ENCODE measurements at places on chromosomes 3 and 15.

- peak; percentile 46 for DNase-seq
These were observed 62.2 kb upstream of the MCF2L2 start for GRCh38 chr3:183490653-183491052.

GRCh38 chr15:52652286-52652685 lies 26.9 kb downstream of the ATOSA start:
- DNase-seq, result no peak

- peak; percentile 28 for DNase-seq
These were observed 181.3 kb downstream of the SNRPN start for GRCh38 chr15:25136119-25136518.

DNA sequence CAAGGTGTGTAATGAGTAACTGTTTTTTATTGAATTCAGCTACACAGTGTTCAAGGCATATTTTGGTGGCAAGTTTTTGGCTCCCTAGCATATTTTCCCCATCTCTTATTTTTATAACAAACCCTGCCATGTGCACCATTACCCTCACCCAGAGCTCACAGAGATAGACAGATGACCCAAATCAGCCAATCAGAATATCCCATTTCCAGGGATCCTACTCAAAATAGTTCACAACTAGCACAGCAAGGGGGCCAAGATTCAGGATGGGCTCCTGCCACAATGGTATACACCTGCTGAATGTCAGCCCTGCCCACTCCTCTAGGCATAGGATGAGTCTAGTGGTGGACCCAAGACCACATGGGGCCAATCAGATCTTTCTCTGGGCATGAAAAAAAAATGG lies 78.8 kb upstream of the SETMAR start:
- no peak for DNase-seq

DNA sequence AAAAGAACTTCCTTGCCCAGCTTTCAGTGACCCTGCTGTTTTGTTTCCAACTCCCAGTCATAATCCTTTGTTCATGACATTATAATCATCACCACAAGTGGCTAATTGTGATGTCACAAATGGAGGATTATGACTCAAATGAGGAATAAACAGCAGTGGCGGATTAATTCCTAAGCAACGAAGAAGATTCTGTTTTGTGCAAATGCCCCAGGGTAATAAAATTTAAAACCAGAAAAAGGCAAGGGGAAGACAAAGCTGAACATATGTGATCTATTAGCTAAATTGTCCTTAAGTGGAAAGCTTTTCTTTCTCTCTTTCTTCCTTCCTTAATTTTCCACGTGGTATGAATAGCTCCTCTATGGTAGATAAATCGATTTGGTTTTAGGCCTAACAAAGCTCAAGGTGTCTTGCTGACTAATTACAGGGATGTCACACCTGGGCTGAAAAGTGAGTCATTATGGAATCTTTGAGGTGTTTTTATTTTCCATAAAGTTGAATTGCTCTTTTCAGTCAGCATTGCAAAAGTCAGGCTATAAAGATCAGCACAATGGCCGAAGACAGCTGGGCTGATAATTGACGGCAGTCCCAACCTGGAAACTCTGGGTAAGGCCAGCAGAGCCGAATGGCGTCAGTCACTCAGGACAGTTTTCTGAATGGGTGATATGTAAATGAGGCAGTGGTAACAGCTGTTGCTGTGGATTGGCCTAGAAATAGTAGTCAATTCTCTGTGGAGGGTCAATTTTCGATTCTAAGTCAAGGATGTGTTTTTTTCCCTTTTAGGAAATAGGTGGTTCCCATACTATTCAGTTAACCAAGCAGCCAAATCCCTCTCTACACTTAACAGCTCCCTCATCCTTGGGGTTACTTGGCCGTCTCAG lies 121.5 kb downstream of the PTPRG start:
- DNase-seq, result peak; percentile 23

DNA sequence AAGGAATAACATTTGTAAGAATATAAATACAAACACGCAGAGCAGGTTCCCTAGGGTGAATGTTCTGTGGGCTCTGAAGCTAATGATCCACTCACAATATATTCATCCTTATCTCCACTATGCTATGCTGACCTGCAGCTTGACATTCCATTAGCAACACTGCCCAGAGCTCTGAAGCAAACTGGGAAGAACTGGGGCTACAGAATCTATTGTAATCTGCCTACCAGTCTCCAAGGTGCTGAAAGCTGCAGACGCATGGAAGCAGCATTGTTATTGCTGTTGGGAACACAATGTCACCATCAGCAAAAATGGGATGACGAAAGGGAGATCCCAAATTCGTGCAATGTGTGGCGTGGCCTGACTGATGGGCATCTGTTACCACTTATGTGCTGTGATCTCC lies 316.7 kb upstream of the RORA start:
- no peak for DNase-seq

- no peak for DNase-seq
These were observed 51.5 kb upstream of the CSTA start for GRCh38 chr3:122273498-122273897.

GRCh38 chr15:40927873-40928806 lies 1.0 kb upstream of the DLL4 start:
- no peak for DNase-seq

- no peak for DNase-seq
These were observed 9.2 kb upstream of the HHLA2 start for GRCh38 chr3:108287146-108287545.

GRCh38 chr3:72015463-72015862 lies 230.5 kb upstream of the PROK2 start:
- no peak for DNase-seq

- no peak for DNase-seq
These were observed 202.5 kb upstream of the HES1 start for GRCh38 chr3:193933451-193933850.

DNA sequence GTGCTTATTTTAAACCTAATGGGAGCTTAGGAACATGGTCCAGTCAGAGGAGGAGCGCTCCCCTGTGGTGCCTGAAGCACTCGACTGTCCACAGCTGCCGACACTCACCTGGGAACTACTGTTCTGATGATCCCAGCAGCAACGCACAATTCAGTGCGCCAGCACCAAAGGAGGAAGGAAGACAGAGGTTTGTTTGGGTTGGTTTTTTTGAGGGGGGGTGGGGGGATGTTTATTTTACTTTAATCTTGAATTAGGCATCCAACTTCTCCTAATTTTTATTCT lies 48.8 kb upstream of the VGLL4 start:
- DNase-seq, result no peak

- DNase-seq, result peak; percentile 93
These were observed 6.4 kb upstream of the STRA6 start for GRCh38 chr15:74208901-74209559.

DNA sequence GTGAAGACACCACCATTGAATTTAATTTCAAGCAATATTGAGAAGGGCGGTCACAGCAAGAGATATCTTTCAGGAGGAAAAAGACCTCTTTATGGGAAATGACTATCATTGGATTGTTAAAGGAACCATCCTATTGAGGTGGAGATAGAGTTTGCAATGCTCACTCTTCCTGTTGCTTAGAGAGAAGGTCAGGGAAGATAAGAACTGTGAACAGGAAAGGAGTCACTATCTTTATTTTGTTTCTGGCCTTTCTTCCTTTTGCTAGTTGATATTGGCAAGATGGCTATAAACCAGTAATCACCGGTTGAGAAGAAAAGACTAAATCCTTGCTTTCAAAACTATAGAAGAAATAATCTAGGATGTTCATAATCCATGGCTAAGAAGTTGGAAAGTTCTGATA lies 112.1 kb upstream of the TMEM108 start:
- no peak for DNase-seq

- peak; percentile 28 for DNase-seq
These were observed 84.1 kb downstream of the AGBL1 start for GRCh38 chr15:86163816-86164215.

- peak; percentile 72 for DNase-seq
These were observed 311.6 kb downstream of the CNTN6 start for GRCh38 chr3:1404270-1404962.

DNA sequence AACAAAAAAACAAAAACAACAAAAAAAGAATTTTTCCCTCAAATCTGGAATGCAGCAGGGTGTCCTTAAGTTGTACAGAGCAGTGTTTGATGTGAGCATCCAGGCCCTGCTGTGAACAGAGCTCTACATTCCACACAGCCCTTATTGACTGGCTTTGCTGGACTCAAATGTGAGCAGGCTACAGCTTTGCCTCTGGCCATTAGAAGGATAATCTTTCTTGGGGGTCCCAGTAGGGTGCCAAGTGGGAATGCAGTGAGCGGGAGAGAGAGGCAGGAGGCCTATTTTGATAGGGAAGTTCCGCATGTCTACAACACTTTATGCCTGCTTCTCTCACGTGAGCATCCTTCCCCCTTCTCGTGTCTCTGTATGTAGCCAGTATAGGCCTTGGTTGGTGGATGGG lies 34.4 kb upstream of the TPRG1 start:
- no peak for DNase-seq

DNA sequence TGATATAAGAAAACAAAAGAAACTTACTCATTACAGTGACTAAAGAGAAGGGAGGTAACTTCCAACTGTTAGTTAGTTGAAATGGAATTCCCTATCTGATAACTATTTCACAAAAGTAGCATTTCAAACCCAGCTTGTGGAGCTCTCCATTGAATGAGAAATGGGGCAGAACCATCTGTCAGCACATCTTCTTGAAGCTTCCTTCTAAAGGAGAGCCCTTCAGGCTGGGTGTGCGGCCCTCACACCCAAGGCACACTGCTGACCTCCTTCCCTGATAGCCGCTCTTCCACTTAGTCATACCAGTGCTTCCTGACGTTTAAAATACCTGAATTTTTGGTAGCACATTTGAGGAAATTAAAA lies 28.1 kb upstream of the VEPH1 start:
- peak; percentile 75 for DNase-seq

DNA sequence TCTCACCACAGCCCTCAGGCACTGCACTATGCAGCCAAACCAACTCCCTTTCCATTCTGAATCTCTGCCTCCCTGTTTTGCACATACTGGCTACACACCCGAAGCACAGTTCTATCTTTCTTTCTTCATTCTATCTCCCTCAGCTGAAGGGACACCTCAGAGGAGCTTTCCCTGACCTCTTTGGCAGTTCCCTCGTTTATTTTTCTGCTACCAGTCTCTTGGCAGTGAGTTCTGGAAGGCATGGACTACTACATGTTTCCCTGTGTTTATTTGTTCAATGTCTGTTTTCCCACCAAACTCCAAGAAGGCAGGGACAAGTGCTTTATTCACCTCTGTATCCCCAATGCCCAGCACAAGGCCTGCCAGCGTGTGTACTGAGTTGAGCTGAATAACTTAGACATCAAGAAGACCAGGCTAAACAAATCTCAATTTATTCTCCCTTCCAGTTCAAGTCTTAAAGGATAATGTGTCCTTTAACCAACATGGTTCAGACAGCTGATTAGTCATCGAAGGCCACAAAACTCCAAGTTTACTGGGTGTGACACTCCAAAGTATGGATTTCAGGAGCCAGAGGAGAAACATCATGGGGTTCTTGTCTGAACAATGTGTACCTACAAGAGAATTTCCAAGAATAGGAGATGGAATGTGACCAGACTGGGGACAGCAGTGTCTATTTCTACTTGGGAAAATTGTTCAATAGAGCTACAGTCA lies 260.1 kb upstream of the CTNNB1 start:
- DNase-seq, result peak; percentile 4

- DNase-seq, result no peak
These were observed 17.9 kb downstream of the KBTBD13 start for GRCh38 chr15:65094294-65094995.

DNA sequence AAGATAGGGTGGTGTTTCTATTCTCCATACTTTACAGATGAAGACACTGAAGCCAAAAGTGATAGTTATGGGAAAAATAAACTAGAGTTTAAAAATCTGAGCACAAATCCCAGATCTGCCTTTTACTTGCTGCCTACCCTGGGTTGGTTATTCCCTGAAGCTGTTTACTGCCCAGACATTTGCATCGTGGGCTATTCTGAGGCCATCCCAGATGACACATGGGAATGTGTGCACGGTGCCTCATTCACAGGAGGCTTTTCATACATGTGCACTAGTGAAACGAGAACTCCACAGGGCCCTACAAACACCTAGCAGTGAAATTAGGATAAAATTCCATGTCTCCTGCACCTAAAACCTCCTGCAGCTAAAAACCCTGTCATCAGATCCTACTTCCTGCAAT lies 17.5 kb downstream of the MYO5C start:
- DNase-seq, result no peak

- no peak for DNase-seq
These were observed 31.5 kb downstream of the MGLL start for GRCh38 chr3:127790882-127791183.

DNA sequence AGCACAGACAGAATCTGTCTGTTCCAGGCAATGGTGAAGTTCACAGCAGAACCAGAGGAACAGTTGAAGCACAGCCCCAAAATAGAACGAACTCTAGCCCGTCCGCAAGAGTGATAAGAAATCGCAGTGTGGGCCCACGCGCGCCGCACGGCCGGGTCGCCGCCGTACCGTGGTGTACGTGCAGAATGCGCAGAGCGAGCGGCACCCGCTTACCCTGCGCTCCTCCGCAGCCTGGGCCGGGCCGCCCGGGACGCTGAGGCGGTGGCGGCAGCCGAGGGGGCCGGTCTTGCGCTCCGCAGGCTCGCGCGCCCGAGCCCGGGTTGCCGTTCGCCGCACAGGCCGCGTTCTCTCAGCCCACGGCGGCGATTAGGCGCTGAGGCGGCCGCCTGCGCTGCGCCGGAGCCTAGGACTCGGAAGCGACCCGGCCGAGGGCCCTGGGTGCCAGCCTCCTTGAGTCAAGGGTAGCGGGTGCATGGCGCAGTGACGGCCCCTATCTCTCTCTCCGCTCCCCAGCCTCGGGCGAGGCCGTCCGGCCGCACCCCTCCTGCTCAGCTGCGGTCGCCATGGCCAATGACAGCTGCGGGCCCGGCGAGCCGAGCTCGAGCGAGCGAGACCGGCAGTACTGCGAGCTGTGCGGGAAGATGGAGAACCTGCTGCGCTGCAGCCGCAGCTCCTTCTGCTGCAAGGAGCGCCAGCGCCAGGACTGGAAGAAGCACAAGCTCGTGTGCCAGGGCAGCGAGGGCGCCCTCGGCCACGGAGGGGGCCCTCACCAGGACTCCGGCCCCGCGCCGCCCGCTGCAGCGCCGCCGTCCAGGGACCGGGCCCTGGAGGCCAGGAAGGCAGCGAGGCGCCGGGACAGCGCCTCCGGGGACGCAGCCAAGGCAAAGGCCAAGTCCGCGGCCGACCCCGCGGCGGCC lies 20.5 kb downstream of the WDR73 start:
- DNase-seq, result peak; percentile 68

DNA sequence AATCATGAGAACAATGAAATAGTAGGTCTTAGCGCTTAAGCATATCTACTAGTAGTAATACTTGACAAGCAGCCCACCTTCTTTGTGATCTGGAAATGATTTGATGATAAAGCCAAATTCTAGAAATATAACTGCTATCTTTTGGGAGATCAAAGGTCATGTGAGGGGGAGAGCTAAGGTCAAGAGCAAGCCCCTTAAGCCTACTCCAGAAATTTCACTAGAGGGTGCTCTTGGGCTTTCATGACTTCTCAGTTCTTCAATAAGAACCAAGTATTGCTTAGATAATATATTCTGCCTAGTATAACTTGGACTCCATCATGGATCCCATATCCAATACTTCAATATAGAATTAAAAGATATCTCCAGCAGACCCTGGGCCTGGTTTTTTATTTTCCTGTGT lies 319.6 kb downstream of the ZBTB20 start:
- peak; percentile 37 for DNase-seq

- DNase-seq, result no peak
These were observed 88.3 kb downstream of the KLF15 start for GRCh38 chr3:126268866-126269265.

Measured in fibroblast of lung (primary cell).